Stimulated activated CD4-positive, alpha-beta T cell treated with anti-CD3 and anti-CD28 coated beads, Interleukin-1b, Interleukin-23, amount 100 ng/mL, for 1 hour (primary cell): ENCODE measurements at places on chromosomes 2 and 18.

DNA sequence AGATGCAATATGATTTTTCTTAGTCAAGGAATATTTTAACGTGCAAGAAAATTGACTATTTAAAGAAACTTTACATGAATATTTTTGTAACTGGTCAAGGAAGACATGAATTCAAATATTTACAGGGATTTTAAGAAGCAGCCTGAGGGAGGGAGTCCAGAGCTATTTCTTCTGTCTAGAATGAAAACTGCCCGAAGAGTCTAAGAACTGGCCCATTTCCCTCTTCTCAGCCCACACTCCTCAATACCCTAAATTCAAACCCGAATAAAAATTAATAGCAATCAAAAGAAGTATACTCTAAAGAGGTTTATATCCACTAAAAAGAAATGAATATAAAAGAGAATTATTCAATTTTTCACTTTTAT, 6.5 kb upstream of the NDUFV2 start:
- no peak for DNase-seq

DNA sequence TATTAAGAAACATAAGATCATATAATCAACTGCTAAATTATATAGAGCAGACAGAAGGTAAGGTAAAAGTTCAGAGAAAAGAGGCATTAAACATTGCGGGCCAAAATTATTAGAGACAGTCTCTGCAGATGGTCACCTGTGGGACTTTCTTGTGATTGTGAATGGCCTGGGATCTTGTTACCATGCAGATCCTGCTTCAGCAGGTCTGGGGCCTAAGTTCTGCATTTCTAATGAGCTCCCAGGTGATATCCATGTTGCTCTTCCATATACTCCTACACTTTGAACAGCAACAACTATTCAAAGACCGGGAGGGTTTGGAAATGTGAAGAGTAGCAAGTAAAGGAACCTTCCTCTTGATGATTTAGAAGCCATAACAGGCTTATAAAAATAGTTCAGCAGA, 8.5 kb upstream of the ETAA1 start:
- DNase-seq = no peak

- DNase-seq = no peak
These were observed 9.6 kb downstream of the PREPL start for GRCh38 chr2:44351676-44352075.

DNA sequence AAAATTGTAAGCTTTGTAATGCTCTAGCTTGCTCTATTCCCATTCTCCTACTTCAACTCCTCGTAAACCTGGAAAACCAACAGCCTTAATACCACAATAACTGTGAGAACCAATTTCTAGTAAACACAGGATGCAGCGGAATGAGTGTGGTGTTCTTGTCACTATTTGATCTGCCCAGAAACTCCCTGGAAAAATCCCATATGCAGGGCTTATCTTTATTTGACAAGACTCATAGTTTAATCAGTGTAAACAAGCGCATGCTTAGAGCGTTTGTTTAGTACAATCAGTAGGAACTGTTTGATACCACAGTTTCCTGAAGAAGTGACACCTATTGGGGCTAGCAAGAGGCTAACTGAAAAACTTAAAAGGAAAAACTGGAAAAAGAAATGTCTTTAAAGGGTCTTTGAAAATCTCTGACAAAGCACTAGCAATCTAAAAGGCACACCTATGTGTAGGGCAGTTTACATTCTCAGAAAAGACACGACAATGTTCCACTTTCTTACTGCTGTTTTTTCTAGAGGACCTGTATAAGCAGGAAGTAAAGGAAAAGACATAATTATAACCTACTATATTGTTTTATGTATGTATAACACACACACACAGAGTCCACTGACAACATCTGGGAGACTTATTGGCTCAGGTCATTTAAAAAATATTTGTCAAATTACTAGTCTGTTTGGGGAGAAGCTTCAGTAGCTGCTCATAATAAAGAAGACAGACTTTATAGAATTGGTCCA, 241.4 kb upstream of the KLHL14 start:
- DNase-seq = no peak

DNA sequence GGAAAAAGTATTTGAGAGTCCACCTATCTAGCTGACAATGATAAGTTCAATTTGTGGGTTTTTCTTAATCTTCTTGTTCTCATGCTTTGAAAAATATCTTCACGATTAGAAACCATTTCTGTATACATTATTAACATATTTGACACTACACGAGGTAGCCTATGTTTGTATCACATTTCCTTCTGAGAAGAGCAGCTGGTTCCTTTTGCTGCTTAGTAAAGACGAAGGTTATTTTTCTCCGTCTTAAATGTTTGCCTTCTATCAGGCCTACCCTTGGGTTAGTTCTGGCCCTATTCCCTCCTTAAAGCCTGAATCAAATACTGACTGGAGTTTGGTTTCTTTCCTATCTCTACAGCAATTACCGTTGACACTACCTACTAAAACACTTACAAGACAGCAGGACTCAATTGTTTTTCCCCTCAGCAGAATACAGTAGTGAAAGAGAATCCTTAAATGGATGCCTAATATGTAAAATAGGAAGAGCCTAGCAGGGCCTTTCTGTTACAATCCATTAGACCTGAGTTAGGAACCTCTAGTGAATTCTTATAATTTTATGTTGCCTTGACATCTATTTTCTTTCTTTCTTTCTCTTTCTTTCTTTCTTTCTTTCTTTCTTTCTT, 790.4 kb downstream of the EPHA4 start:
- no peak for DNase-seq

GRCh38 chr2:207066791-207067460, 98.8 kb downstream of the KLF7 start:
- no peak for DNase-seq

- DNase-seq = no peak
These were observed 18.6 kb downstream of the THNSL2 start for GRCh38 chr2:88188748-88189147.

- no peak for DNase-seq
These were observed 19.1 kb upstream of the STEAP3 start for GRCh38 chr2:119204525-119204924.

DNA sequence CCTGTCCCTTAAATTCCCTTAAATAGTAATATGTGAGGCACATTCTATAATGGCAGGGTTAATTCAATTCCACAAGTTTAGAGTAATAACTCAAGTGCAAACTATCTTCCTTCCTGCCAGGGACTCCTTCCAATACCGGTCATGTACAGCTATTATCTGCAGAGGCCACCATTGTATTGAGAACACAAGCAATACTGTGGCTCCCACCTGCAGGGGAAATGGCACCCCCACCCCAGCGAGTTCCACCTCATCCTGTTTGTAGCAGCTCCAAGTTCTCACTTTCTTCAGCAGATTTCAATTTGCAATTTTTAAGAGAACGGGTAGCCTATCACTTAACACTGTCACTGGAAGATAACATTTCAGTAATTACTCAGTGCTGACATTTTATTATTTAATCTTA, 172.1 kb upstream of the PID1 start:
- no peak for DNase-seq

- DNase-seq = no peak
These were observed 20.2 kb downstream of the GREB1L start for GRCh38 chr18:21262244-21262643.

DNA sequence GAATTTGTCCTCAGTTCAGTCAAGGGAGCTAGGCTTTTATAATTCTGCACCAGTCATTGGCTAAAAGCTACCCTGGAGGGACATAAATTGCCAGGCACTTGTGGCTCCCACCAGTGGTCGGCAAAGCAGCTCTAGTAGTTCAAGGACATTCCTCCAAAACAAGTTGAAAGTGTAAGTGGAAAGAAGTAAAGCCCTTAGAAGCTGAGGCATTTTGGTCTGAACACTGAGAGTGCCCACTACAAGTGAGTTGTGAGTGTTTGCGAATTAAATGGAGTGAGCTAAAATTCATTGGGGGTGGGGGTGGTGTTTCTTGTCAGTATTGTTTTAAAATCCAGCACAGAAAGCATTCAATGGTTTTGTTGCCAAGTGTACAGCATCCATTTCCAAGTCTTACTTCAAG, 879.9 kb upstream of the CDH2 start:
- DNase-seq = no peak

DNA sequence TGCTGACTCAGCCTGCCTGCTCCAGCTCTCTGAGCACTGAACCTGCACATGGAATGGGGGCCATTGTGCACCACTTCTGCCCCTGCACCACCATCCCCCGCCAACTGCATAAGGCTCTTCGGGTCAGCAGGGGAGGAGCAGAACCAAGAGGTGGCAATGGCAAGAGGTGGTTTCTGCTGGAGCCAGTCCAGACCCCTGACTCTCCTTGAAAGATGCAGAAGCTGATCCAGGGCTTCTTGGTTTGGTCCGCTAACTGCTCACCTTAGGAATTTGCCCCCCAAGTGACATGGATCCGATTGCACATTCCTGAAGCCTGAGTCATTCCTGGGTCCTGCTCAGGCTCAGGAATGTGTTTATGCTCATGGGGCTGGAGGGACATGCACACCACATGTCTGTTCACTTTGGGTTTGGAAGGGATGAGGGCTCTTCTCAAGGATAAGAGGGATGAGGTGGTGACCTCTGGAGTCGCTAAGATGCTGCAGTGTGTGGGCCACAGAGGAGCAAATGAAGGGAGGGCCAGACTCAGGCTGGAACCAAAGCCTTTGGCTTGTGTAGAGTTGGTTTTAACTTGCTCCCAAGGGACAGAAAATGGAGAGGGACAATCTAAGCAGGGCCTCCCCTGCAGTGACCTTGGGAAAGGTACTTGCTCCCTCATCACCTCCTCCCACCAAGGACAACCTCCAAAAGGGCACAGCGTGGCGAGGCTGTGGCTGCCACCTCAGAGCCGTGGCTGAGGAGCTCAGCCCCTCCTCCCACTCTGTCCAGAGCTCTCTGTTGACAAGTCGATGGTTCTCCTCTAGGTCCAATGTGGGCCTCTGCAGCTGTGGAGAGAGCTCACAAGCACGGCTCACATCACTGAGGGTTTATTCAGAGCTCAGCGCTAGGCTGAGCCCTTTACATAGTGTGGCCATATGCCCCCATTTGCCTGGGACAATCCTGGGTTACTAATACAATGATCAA, 66.2 kb downstream of the HS1BP3 start:
- DNase-seq = no peak

GRCh38 chr2:68251187-68251854, 1.0 kb downstream of the PPP3R1 start:
- peak; percentile 56 for DNase-seq

DNA sequence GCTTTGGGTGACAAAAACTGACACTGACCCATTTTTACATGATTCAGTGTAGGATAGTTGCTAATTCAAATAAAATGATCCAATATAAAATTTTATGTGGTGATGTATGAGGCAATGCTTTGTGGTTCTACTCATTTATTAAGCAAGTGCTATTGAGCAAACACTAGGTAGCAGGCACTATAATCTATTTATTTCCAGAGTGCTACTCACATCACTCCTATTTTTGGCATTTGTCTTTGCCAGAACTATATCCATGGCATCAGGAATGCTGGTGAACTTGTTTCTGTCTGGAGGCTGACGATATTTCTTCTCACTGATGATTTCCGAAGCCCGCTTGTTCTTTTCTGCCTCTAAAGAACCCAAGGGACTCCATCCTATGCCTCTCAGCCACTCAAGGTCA, 84.3 kb downstream of the NEB start:
- no peak for DNase-seq

- no peak for DNase-seq
These were observed 58.8 kb upstream of the LRRTM1 start for GRCh38 chr2:80363330-80363729.

DNA sequence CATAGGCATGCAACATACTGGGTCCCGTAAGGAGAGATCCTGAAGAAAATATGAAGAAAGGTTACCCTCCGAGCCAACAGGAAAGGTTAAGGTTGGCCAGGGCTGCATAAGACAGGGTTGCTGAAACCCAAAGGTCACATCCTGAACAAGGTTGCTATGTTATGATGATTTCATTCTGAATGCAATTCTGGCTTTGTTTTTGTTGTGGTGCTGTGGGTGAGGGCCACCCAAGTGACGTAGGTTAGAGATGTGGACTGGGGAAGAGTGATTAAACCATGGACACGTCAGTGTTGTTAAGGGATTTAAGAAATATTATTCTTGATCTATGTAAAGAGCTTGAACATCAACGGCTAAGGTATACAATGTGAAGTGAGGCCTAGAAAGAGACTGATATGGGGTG, 60.0 kb downstream of the ZEB2 start:
- no peak for DNase-seq

DNA sequence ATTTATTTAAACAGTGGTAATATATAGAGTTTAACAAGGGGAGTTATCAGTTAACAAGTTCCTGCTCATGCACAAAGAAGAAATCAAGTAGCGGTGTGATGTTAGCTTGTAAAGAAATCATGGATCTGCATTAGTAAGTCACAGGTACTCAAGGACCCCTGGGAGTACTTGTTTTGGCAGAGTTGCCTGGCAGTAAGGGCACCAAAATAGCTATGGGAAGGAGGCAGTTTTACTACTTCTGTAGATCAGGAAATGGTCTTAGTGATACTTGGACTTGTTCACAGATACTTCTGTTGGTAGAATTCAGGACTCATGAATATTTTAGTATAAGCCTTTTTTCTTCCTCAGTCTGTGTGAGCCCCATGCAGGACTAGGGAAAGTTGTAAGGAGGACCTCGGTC, 107.3 kb upstream of the IL1R2 start:
- no peak for DNase-seq

DNA sequence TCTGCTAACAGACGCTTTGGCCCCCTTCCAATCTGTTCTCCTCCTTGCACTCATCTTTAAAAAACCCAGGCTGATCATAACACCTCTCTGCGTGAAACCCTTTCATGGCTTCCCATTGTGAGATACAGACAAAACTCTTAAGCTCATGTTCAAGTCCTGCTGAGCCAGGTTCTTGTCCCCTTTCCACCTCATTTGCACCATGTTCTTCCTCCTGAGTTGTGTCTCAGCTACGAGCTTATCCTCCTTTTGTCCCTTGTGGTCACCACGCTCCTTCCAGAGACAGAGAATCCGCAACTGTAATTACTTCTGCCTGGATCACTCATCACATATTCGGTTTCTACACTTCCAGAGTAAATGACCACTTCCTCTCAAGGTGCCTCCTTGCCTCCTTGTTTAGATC, 238.8 kb downstream of the ACTR3 start:
- DNase-seq = no peak

DNA sequence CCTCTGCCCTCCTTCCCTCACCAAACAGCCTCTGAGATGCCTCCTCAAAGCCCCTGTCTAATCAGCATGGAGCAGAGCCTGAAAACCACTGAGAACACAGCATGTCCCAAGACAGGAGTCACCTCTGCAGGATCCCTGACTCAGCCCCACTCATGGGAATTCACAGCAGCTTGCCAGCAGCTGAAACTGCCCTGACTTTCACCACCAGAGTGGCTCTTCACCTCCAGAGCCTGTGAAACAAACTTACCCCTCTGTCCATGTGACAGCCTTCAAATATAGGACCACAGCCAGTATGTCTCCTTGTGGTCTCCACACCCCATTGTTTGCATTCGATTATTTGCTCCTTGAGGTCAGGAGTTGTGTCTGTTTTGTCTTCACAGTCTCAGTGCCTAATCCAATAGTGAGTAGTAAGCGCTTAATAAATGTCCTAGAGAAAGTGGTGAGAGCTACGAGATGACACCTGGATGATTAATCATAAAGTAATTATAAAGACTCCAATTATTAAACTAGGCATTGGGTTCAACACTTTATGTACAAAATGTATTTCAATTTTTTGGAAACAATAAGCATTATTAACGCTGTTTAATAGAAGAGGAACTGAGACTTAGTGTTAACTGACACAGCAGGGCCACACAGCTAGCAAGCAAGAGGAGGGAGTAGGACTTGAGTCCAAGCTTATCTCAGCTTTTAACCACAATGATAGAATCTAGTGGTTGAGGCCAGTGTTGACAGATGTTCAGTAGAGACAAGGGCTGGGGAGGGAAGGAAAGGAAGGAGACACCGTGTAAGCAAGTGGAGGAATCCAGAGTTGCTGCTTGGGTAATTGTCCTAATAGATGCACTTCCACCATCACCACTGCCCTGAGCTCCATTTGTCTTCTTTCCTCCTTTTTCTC, 358.7 kb upstream of the TNP1 start:
- DNase-seq = no peak

GRCh38 chr18:9730786-9731185, 22.7 kb downstream of the RAB31 start:
- no peak for DNase-seq
